NCI-H446 (cell line): ENCODE measurements at places on chromosomes 4 and X.

DNA sequence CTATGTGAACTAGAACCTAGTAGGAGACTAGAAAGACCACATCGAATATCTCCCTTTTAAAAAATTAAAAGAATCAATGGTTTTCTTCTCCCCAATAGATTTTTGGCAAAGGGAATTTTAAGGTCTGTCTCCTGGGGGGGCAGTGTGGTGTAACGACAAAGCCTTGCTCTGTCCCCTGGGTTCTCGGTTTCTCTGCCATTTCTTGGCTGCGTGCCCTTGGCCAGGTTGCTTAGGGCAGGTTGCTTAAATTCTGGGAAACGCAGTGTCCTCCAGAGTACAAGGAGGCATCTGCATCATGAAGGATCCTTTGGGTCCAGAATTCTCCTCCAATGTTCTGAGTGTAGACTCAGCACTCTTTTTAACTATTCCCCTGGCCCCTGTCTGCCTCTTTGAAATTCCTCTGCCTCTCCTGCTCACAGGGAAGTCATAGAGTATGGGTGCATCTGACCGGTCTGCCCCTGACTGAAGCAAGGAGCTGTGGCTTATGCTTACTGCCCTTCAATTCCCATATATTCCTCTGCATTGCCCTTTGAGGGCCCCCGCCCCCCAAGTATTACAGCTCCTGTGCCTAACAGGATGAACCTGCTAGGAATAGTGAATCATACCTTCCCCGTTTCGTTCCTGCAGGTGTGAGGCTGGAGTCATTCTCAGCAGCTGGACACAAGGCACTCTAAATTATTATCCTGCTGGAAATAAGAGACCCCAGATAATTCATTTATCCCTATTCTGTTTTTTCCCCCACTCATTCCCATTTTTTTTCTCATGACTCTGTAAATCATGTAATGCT is 2.2 kb downstream of the KIT start:
- no peak for DNase-seq

- no peak for DNase-seq
These were observed 552 bp upstream of the NAA10 start for GRCh38 chrX:153935326-153935851.

GRCh38 chr4:660401-660800 is 13.7 kb downstream of the ATP5ME start:
- no peak for DNase-seq

DNA sequence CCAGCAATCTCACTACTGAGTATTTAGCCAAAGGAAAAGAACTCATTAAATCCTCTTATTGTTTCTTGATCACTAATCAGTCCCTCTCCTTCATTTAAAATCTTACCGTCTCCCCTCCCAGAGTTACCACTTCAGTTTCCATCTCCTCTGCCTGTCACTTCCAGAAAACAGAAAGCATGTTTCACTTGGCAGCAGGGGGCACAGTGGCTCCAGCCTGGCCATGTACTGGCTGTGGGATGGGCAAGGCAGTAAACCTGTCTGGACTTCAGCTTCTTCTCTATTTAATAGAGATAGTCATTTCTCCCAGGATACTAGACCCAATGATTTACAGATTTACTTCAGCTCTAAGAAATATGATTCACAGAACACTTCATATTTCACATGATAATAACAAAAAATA is 63.2 kb downstream of the CD40LG start:
- DNase-seq, result no peak

DNA sequence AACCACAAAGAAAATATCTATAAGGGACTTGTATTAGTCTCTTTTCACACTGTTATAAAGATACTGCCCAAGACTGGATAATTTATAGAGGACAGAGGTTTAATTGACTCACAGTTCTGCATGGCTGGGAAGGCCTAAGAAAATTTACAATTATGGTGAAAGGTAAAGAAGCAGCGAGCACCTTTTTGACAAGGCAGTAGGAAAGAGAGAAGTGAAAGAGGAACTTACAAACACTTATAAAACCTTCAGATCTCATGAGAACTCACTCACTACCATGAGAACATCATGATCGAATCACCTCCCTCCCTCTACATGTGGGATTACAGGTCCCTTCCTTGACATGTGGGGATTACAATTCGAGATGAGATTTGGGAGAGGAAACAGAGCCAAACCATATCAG is 856.0 kb downstream of the TRAM1L1 start:
- no peak for DNase-seq

DNA sequence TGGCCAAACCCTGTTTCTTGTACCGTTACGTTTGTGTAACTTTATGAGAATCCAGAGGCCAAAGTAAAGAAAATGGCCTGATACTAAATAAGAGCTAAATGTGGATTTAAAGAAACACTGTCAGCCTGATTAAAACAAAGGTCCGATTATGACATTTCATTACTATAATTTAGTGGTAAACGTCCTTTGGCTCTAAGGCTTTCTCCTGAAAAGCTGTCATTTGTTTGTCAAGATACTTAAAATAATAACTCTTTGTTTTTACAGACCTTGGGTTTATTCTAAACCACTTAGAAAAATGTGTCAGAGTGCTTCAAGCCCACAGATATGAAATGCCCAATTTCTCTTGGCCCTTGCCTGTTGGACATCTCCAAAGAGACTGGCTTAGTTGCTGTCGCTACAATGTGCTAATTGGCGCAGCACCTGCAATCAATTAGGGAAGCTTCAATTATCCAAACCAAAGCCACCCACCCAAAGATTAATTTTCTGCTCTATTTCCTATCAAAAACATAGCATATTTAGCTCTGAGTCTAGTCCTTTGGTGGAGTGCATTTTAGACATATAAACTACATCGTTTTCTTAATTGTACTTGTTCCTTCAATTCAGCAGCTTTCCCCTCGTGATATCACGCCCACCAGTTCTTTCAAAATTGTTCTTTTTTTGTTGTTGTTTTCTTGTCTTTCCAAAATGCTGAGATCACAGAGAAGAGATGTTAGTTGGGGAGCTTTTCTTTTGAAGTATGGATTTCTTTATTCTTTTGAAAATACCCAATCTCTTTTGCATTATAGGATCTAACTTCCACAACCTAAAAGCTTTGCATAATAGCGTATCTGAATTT is 13.6 kb downstream of the SMIM20 start:
- no peak for DNase-seq

- DNase-seq, result no peak
These were observed 201.0 kb upstream of the STK26 start for GRCh38 chrX:131821945-131822622.

- no peak for DNase-seq
These were observed 110.0 kb upstream of the PPARGC1A start for GRCh38 chr4:23999714-24000469.
